ENCODE measurements at places on chromosomes 13 and 19.

DNA sequence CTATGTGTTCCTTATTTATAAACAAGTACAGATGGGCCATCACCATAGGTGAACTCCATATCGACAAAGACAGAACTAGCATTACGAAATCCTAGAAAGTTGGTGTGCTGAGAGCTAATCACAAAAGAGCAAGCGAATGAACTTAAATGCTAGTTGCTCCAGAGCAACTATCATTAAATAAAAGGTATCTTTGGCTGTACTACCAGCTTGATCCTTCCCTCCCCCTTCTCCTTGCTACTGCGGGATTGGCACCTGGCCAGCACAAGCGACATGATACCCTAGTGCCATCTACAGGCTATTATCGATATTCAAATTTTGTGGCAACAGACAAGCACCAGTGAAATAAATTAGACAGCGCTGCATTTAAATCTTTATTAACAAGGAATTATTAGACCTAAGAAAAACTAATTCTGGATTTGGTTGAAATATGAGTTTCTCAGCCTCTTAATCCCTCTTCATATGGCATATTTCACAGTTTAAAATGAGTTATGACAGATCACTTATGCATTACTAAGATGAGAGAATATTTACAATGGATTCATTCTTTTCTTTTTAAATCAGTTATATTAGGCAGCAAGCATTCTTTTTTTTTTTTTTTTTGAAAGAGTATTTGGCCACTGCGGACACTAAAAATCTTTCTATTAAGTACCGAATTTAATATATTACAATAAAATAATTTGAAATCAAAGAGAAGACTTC lies 5.8 kb downstream of the PCDH9 start:
- no peak for DNase-seq

DNA sequence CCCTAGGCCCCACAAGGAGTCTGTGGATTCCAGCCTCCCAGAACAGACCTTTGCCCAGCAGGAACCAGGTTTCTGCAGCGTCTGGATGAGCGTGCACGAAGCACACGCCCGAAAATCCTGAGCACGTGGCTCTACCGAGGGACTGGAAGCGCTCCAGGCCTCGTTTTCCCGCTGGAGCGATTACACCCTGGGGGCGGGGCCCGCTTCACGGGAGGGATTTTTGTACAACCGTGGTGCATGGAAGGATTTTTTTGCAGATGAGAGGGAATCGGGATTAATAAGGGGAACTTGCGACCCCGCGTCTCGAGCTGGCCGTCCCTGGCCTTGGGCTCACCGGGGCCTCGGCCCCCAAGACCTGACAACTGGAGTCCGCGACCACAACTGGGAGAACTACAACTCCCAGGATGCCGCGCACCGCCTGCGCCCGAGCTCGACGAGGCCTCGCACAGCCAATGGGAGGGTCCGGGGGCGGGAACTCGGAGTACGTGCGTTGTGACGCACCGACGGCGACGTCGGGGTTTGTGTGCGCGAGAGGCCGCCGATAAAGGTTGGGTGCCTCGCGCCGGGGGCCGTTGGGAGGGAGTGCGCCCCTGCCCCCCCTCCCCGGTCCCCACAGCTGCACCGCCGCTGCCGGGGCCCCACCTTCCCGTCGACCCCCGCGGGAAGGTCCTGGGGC lies at the start of gene ZNF628:
TSS of gene ZNF628 (plus strand) at position 518 of the 676 bp plus-strand sequence. CDS start 3,294 bp downstream, outside the sequence.
- no peak for DNase-seq

DNA sequence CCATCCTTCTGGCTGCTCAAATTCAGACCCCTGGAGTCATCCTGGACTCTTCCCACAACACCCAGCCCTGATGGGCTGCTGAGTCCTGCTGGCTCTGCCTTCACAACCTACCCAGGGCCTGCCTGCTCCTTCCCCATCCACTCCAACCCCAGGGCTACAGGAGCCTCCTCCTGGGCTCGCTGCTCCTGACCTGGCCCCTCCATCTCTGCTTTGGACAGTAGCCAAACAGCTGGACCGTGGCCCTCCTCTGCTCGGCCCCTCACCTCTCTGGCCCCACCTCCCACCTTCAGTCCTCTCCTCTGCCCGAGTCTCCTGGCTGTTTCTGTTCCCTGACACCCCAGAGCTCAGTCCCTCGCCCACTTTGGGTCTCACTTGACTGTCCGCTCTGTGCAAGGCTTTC lies 66.7 kb downstream of the CEBPG start:
- DNase-seq = no peak

DNA sequence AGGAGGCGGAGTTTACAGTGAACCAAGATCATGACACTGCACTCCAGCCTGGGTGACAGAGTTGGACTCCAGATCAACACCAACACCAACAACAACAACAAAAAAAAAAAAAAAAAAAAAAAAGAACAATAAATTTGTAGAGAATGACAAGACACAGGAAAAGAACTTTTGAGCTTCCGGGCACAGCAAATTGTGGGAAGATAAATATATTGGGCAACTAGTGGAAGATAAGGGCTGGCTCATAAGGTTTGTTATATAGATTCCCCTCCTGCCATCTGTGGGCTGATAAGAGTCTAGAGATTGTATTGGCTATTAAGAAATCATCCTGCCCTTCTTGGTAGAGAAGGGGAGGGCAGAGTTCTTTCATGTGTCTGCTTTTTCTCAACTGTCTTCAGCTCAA lies 33.1 kb upstream of the CYP2S1 start:
- no peak for DNase-seq

DNA sequence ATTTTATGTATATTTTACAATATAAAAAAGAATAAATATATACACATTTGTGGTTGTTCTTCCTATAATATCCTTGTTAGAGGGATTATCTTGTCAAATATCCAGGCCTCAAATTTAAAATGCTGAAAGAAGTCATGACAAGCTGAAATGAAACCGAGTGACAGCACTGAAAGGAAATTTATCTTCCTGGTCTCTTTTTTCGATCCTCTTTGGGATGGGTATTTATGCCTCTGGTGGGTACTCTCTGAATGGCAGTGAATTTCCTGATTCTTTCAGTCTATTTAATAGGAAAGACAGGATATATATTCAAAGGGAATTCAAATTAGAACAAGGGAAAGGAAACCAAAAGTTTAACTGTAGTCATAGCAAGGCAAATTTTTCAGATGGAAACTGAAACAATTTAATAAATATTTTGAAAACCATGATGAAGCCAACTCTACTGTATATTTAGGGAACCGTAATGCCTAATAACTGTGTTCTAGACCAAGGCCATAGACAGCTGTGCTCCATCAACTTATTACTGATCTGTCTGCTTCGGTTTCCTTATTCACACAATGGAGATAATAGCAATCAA lies 97.9 kb downstream of the DLEU7 start:
- DNase-seq = no peak

- no peak for DNase-seq
These were observed 13.5 kb downstream of the NDUFA11 start for GRCh38 chr19:5890099-5890498.

GRCh38 chr13:99332456-99332855 lies 25.3 kb upstream of the GPR183 start:
- no peak for DNase-seq

DNA sequence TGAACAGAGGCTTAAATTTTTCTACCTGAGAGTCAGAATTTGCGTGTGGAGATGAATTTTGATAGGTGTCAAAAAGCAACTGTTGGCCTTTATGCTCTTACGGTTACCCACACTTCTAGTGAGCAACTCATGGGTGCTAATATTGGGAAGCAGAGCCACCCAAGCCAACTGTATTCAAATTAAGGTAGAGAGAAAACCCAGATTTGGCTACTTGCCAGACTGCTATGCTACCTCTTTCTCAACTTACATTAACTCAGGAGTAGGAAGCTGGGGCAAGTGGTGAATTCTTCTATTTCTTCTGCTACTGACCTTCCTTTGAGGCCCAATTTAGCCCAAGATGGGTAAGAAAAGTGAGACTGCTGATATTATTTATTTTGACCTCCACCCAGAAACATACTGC lies 83.9 kb downstream of the OLFM4 start:
- DNase-seq = no peak

DNA sequence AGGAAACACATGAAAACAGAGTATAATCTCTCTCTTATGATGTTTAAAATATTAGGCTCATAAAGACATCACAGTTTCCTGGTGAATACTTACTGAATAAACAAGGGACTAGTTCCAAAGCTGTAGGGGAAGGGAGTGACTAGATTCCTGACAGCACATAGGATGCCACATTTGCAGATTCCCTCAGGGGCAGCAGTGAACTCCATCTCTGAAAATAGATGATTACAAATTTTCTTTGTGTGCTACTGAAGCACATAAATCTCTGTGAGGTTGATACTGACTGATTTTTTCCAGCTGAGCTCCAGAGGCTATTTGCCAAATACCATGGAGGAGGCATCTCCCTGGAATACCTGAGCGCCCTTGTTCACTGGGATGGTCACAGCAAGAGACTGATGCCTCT lies 77.3 kb downstream of the FGF9 start:
- DNase-seq = no peak
